ENCODE measurements at places on chromosomes 12 and 14.

- peak; percentile 14 for DNase-seq
These were observed 11.1 kb upstream of the KRT1 start for GRCh38 chr12:52691076-52691840.

DNA sequence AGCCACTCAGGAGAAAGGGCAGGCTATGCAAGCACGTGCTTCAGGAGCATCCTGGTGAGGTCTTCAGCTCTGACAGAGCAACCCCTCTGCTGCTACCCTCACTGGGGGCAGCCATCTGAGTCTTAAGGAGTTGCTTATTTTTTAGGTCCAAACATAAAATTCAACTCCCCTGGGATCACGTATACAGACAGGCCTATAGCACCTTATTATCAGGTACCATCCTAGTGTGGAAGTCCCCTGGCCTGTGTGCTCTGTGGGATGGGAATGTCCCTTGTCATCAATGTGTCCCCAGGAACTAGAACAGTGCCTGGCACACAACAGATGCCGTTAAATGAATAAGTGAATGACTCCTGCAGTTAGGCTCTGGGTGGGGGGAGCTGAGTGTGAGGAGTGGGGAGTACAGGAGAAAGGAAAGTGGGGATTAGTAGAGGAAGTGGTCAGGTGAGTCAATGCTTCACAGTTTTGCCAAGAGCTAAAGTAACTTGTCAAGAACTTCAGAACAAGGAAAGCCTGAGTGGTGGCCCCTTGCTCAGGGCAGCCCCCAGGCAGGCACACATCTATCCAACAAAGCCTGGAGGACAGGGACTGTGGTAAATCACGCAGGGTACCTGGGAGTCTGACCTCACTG is 33.5 kb downstream of the DAD1 start:
- peak; percentile 19 for DNase-seq

GRCh38 chr12:58310809-58311622 is 369.6 kb downstream of the ATP23 start:
- peak; percentile 97 for DNase-seq

- DNase-seq, result no peak
These were observed 58.3 kb downstream of the SLC8A3 start for GRCh38 chr14:70130482-70130881.

DNA sequence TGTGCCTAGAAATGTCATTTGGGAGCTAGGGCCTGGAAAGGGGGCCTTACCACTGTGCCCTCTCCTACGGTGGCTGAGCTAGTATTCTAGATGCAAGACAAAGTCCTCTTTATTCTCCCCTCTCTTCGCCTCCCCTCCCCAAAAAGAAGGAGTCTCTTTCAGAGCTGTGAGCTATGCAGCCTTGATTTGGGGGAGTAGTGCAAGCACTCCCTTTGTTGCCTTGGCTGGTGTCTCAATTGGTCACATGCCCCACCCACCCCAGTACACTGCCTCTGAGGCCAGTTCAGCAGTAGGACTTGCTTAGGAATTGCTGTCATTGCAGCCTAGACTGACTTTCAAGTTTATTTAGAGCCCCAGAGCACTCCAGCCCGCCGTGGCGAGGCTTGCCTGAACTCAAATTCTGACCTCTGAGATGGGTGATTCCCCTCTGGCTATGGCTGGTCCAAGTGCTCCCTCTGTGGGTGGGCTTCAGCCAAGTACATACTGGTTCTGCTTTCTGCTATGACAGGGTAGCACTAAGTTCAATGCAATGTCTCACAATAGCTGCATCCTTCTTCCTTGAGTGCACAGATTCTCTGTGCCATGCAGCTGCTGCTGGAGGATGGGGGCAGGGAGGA is 37.0 kb upstream of the FBXO33 start:
- no peak for DNase-seq

GRCh38 chr12:100675432-100675831 is 101.9 kb downstream of the GAS2L3 start:
- peak; percentile 66 for DNase-seq

GRCh38 chr12:91210618-91211017 is 28.0 kb upstream of the DCN start:
- DNase-seq, result no peak

- no peak for DNase-seq
These were observed 16.4 kb downstream of the HNF1A start for GRCh38 chr12:120994589-120995337.

GRCh38 chr14:105165134-105165704 is 3.4 kb downstream of the JAG2 start:
- DNase-seq, result no peak

Data from GM23248 (cell line).